Activated CD4-positive, alpha-beta T cell treated with anti-CD3 and anti-CD28 coated beads for 36 hours (primary cell): ENCODE measurements at places on chromosomes 7 and 10. TPM values are rescaled to one million over a fixed set of nuclear protein-coding genes. Genes with fewer than 3 reads are reported as not detected.
A peak's percentile ranks its signal among the peaks of the same experiment; 100 is the strongest.

GPR85 gene
- not detected for total RNA-seq

C10orf105 gene
- 0.40 TPM for total RNA-seq

TMEM229A gene
- total RNA-seq, result not detected

HKDC1 gene
- 0.30 TPM for total RNA-seq

DNA sequence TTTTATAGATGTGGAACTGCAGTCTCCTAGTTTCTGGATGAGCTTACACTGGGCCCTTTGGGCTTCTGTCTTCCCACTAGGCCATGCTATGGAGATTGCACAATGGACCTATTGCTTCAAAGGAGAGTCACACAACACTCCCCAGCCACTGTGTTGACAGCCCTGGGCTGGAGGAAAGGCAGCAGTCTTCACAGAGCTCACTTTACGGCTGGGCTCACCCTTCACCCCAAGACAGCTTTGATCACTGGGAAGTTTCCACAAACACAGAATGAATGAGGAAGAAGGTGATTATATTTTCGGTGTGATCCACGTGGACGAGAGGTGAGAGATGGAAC lies 92.7 kb upstream of the GDF10 start:
- no peaks in the 10 kb centered on the region for H3K27me3 ChIP-seq
- peaks cover 7% of the 10 kb centered on the region for H3K36me3 ChIP-seq
- DNase-seq, result peak; percentile 31
- H3K4me1 ChIP-seq, result peaks cover 57% of the 10 kb centered on the region

- H3K4me1 ChIP-seq, result no peaks in the 10 kb centered on the region
- H3K27ac ChIP-seq, result no peak overlapping the region
- H3K36me3 ChIP-seq, result no peaks in the 10 kb centered on the region
- no peaks in the 10 kb centered on the region for H3K27me3 ChIP-seq
- no peak overlapping the region for H3K4me3 ChIP-seq
- DNase-seq, result no peak
Measured at GRCh38 chr7:81590131-81590530, 179.7 kb downstream of the HGF start.

- H3K36me3 ChIP-seq, result no peaks in the 10 kb centered on the region
- H3K4me1 ChIP-seq, result peaks cover 13% of the 10 kb centered on the region
- no peak overlapping the region for H3K27ac ChIP-seq
- H3K4me3 ChIP-seq, result no peak overlapping the region
- no peaks in the 10 kb centered on the region for H3K27me3 ChIP-seq
Measured at GRCh38 chr10:60769406-60769805, 8.9 kb upstream of the CDK1 start.
